ENCODE measurements at places on chromosomes 1 and 21.

GRCh38 chr21:32412162-32413014 is at the start of gene EVA1C:
TSS of gene EVA1C (plus strand) at chr21:32412706. CDS start at chr21:32412854, 148 bp downstream.
- peak; percentile 70 for DNase-seq

GRCh38 chr1:30327370-30328099 is 395.9 kb downstream of the MATN1 start:
- no peak for DNase-seq

DNA sequence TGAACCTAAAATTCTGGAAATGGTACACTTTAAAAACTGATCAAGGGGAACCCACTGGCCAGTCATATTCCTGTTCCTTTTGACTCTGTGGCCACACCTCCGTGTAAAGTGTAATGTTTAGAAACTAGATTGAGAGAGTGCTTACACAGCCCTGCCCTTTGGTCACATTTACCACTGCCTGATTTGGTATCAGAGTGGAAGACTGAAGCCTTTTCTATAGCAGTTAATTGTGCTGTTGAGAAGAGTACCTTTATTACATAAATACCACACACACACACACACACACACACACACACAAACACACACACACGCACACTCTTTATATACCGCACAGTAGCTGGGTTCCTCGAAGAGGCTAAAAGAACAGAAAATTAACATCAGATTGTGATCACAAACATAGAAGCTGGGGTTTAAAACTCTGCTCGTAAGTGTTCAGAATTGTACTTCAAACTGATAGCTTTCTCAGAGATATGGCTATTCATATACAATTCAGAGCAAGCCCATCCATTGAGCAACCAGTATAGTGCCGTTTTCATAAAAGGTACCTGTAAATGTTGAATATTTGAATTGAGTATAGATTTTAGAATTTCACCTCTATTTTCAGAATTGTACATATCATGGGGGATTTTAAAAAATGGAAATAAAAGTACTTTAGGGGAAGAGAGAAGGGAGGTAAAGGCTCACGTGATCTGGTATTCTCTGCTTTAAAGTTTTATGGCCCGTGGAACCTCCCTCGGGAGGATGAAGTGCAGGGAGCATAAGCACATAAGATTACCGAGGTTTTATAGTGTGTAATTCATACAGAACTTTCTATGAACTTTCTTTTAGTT is 37.5 kb downstream of the CAMTA1 start:
- no peak for DNase-seq

GRCh38 chr1:53560581-53561502 is 101.6 kb downstream of the DMRTB1 start:
- DNase-seq: no peak

DNA sequence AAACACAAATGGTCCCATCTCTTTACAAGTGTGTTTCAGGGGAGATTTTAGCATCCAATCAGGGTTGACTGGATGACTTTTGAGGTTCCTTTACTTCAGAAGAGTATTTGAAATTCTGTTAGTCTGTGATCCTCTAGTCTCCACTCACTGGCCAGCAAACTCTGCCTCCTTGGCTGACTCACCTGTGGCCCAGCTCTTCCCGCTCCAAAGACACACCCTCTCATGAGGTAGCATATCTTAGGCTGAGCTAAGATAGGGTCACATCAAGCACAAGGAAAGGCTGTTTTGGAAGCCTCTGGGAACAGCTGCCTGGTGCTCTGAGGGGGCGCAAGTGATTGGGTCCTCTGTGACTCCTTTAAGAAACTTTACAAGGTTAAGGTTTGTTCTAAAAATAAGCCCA is 102.3 kb upstream of the FGGY start:
- no peak for DNase-seq

GRCh38 chr1:183696981-183697380 is 43.9 kb upstream of the APOBEC4 start:
- no peak for DNase-seq

- no peak for DNase-seq
Observed at GRCh38 chr1:205827623-205828022, 14.6 kb upstream of the SLC41A1 start.

DNA sequence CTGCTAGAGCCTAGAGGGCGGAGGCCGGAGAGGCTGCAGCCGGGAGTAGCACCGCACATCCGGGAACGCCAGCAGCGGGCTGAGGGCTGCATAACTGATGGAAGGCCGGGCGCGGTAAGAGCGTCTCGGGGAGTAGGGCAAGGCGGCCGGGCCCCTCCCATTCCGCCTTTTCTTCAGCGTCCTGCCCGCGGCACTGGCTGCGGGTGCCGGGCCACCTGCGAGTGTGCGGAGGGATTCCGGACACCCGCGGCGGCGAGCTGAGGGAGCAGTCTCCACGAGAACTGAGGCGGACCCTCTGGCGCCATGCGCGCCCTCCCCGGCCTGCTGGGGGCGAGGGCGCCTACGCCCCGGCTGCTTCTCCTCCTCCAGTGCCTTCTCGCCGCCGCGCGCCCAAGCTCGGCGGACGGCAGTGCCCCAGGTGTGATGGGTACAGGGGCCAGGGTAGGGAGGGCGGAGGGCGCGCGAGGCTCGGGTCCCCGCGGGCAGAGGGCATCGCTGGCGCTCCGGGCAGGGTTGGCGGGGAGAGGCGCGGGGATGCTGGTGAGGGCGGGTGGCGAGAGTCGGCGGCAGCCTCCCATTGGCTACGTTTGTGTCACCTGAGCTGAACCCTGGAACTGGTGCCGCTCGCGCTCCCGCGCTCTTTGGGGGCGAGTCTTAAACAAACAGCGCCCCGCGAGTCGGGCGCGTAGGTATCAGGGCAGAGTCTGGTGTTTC is 334.4 kb downstream of the SRGAP2C start:
- DNase-seq: peak; percentile 72

DNA sequence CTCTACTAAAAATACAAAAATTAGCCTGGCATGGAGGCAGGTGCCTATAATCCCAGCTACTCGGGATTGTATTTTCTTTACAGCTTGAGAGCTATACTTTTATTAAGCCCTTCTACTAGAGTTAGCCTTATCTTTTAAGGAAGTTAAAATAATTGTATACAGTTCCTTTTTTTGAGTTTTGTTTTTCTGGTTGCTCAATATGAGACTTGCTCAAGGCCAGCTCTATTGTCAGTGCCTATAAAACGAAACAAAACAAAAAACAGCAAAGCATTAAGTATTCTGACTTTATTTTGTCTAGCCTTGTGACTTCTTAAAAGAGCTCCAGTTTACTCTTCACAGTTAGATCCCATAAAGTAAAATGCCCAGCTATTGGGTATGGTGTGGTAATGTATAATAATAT is 17.2 kb downstream of the PKN2 start:
- no peak for DNase-seq

GRCh38 chr1:59775480-59775879 is 39.3 kb upstream of the HOOK1 start:
- DNase-seq: no peak

DNA sequence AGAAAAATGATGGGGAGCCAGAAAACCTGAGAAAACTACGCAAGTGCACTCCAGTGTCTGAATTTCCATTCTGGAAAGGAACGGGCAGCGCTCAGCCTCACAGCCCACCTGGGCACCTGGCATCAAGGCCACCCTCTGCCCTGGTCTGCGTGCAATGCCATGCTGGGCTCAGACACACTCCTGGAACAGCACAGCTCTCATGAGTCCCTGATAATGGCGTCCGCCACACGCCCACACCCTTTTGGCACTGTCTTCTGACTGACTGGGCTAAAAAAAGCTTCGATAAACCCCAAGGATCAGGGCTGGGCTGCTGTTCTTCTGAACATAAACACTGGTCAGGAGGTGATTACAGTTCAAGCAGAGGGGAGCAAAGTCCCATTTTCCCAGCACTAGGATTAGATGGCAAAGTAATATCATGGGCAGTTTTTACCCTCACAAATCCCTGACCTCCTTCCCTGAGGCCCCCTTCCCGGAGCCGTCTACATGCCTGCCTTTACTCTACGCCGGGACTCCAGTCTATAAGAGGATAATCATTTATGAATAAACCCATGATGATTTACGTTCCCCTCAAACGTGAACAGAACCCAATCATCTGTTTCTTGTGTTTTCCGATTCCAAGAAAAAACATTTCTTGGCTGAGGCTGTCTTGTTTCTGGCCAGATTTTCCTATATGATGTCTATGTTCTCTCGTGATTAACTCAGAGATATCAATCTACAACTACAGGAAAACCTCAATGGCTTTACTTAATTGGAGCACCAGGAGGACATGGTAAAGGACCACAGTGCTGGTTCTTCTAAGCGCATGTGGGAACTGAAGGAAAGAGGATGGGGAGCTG is 22.6 kb downstream of the RCAN1 start:
- no peak for DNase-seq
